Spinal cord (tissue), 10 donors: ENCODE measurements at places on chromosomes 1 and 21.

DNA sequence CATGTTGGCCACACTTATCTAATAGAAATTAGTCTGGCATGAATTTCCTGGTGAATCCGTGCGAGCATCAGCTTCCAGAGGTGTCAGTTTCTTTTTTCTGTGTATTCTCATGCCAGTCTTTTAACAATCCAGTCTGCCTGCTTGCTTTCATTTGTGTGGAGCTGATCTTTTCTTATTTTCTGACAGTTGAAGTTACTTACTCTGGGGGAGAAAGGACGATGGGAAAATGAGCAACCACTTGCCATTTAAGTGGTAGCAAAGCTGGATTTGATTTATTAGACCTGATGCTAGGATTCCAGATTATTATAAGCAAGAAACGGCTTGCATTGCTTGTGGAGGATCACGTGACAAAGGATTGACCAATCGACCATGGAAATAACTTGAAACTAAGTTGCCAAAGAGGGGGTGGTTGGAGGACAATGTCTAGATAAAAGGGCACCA is 24.3 kb upstream of the APP start:
- no peak for DNase-seq

- DNase-seq, result no peak
Observed at GRCh38 chr1:12502336-12503109, 115.5 kb downstream of the DHRS3 start.

DNA sequence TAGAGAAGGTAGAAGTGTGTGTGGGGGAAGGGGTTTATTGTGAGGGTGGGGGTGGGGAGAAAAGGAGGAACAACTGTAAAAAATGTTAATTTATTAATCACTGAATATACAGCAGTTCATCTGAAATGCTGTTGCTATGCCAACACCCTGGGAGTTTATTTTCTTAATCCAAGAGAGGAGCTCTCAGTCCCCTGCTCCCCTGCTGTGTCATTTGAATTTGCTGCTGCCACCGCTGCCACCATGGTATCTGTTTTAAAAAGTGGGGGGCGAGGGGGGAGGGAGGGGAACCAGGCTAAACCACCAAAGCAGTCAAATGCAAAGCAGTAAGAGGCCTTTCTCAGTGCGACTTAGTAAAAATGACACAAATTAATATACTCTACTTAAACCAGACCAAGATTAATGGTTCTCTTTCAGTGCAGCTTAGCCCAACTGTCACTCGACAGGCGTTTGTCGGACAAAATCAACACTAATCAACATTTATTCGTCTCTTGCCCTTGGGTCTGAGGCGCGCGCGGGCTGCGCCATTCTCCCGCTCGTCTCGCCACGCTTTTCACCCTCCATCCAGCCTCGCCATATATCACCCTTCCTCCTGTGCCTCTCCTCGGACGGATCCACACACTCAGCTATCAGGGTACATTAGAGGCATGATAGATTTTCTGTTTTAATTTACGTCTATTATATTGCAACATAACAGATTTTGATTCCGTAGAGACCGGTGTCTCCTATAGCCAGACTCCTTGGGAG is 76.2 kb downstream of the PBX1 start:
- DNase-seq, result no peak

GRCh38 chr1:150180474-150180873 is 30.8 kb downstream of the PLEKHO1 start:
- no peak for DNase-seq

GRCh38 chr1:45846931-45847330 is 43.5 kb downstream of the MAST2 start:
- no peak for DNase-seq

DNA sequence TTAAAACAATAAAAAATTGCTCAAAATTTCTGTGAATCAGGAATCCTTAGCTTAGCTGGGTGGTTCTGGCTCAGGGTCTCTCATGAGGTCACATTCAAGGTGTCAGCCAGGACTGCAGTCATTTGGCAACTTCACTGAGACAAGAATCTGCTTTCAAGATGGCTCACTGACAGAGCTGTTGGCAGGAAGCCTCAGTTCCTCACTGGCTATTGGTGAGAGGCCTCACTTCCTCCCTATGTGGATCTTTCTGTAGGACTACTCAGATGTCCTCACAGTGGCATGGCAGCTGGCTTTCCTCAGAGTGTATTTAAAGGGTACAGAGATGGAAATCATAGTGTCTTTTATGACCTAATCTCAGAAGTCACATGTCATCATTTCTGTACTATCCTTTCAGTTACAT is 785.7 kb downstream of the ADGRL2 start:
- no peak for DNase-seq

DNA sequence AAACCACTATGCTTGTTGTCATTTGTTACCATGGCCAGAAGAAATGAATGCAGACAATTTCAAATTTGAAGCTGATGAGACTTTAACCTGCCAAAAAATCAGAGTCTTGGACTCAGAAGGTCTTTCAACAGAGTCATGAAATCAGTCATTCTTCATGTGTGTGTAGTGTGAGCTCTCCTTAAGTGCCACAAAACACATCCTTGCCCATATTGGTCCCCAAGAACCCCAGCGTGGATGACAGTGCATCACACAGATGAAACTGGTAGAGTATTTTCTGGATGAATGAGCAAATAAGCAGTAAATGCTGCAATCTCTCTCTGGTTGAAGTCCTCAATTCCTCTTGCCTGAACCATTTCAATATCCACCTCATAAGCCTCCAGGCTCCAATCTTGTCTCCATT is 28.7 kb upstream of the ETS2 start:
- no peak for DNase-seq

DNA sequence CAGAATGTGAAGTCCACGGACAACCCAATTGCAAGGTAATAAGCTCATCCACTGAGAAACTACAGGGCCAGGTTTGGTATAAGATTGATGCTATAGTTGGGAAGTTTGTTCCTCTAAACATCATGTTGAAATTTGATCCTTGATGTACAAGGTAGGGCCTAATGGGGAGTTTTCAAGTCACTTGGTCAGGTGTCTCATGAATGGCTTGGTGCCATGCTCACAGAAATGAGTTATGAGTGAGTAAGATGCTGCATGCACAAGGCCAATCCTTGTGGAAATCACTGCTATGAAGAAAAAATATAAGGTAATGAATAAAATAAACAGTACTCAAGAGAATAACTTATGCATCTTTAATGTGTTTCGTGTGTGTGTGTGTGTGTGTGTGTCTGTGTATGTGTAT is 1891.2 kb downstream of the NCAM2 start:
- no peak for DNase-seq

GRCh38 chr1:198019126-198019525 is 102.0 kb downstream of the LHX9 start:
- DNase-seq, result no peak
